ENCODE measurements at places on chromosomes 6 and 20.

DNA sequence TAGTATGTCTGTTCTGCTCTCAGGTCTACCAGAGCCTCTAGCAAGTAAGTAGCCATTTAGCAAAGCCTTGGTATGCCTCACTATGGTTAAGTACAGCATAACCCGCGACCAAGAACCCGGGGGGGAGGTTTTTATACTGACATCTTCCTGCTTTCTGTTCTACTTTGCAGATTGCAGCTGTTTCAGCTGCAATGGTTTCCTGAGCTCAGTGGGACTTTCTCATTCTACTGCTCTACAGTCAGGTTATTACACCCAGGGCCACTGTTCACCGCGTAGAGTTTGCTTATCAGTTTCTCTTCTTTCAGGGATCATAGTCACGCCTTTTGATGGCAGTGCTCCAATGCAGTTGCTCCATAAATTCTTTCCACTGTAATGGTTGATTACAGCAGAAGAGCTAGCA lies 631.3 kb downstream of the TFAP2A start:
- DNase-seq = no peak

- DNase-seq = no peak
These were observed 31.6 kb upstream of the PNRC1 start for GRCh38 chr6:89048985-89049384.

GRCh38 chr20:20211274-20211987 lies 156.5 kb upstream of the INSM1 start:
- DNase-seq = no peak

GRCh38 chr20:43415661-43416430 lies 41.9 kb upstream of the SRSF6 start:
- DNase-seq = no peak

All from CD4-positive, alpha-beta T cell treated with Interleukin-1 beta for 1 hour (primary cell).